ENCODE measurements at places on chromosomes 2 and 18.

DNA sequence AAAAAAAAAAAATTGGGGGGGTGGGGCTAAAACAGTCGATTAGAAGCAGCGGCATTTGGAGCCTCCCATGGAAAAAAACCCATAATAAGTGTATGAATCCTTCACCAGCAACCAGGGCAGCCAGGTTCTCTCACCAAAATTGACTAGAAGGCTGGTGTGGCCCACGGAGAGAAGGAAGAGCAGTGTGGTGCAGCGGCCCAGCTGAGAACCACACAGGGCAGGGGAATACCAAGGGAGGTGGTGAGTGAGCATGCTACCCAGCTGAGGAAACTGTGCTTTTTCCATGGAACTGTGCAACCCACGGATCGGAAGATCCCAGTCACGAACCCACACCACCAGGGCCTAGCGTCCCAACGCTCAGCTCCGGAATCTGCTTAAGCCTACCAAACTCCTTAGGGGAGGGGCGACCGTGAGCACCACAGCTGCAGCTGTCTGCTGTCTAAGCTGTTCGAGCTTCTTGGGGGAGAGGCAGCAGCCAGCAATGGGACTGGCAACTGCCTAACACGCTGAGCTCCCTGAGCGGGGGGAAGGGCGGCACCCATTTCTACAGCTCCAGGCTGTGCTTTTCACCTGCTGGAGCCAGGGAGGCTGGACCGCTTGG is 1037.2 kb upstream of the ACVR2A start:
- no peak for DNase-seq

DNA sequence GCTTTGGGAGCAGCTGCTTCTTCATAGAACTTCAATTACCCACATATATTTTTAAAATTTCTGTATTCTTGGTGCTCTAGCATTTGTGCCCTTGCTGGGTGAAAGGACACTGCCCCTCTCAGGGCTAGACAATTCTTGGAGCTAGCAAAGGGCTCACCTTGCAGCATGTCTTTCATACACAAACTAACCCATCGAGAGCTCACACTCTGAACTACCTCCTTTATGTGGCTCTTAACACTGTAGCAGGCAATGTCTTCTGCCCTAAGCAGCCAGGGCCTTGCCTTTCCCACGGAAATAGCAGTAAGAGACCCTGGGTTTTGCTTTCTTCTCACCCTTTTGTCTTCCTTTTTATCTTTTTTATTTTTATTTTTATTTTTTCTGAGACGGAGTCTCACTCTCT is 234.0 kb downstream of the ACTR3 start:
- DNase-seq = no peak

DNA sequence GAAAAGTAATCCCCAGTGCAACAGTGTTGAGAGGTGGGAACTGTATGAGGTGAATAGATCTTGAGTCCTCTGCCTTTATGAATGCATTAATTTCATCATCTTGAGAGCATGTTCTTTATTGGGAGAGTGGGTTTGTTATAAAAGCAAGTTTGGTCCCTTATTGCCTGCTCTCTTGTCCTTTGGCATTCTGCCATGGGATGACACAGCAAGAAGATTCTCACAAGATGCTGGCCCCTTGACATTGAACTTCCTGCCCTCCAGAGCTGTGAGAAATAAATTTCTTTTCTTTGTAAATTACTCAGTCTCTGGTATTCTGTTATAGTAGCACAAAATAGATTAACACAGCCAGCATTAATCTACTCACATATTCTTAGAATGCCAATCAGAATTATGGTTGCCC is 108.6 kb downstream of the EHBP1 start:
- DNase-seq = peak; percentile 84

DNA sequence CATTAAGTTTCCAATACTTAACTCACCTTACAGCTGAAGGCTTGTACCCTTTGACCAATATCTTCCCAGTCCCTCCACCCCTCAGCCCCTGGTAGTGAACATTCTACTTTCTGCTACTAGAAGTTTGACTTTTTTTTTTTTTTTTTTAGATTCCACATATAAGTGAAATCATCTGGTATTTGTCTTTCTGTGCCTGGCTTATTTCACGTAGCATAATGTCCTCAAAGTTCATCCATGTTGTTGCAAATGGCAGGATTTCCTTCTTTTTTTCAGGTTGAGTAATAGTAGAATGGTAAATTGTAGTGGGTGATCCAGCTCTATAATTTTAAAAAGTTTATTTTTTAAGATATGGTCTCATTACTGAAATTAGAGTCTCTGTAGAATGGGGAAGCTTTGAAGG is 316.0 kb downstream of the MTX2 start:
- no peak for DNase-seq

DNA sequence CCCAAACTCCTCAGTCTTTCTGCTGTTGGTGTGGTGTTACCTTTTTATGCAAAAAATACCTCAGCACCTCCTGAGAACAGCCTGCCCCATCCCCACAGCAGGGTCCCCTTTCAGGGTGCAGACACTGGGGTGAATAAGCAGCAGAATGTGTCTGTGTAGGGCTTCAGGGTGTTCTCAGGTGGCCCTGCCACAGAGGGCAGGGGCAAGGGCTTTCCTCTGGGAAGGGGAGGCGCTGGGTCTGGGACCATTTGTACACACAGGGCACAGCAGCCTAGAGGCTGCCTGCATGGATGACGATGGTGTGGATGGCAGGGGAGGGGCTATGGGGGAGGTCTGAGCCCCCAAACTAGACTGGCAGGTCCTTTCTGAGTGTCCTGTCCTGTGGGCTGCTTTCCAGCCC is 2.6 kb downstream of the HAAO start:
- no peak for DNase-seq

Data from iris pigment epithelial cell (primary cell).